Colonic mucosa (tissue), 4 donors: ENCODE measurements at places on chromosomes 1 and 21.

DNA sequence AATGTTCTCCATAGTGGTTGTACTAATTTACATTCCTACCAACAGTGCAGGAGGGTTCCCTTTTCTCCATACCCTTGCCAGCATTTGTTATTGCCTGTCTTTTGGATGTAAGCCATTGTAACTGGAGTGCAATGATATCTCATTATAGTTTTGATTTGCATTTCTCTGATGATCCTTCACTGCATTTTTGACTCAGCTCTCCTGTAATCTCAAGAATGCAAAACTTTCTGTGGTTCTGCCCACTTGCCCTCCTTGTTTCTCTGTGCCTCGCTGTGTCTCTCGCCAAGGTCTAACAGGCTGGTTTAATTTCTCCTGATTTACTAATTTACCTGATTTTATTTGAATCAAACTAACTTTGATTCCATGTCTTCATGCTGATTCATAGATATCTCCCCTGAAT, 407.9 kb downstream of the ZP4 start:
- no peaks in the 10 kb centered on the region for H3K36me3 ChIP-seq
- DNase-seq, result no peak
- H3K27ac ChIP-seq, result no peak overlapping the region
- H3K4me3 ChIP-seq, result no peak overlapping the region

GRCh38 chr1:154973344-154974101, 958 bp upstream of the CKS1B start:
- peak overlapping the region; percentile 96 for H3K27ac ChIP-seq
- H3K36me3 ChIP-seq, result no peaks in the 10 kb centered on the region
- peak; percentile 100 for DNase-seq
- H3K4me1 ChIP-seq, result peaks cover 21% of the 10 kb centered on the region
- H3K4me3 ChIP-seq, result peak overlapping the region; percentile 51
- no peaks in the 10 kb centered on the region for H3K27me3 ChIP-seq

DNA sequence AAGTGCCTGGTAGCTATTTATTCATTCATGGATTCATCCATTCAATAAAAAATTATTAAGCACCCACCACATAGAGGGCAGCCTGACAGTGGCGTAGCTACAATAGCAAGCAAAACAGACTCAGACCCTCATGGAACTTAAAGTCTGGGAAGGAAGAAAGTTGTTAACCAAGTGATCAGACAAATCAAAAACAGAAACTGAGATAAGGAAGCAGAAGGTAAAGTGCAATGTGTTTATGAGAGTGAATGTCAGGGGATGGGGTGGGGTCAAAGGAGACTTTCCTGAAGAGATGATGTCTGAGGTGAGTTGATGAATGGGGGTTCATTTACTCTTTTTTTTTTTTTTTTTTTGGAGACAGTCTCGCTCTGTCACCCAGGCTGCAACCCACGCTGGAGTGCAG, 2.8 kb upstream of the WASF2 start:
- H3K4me3 ChIP-seq, result no peak overlapping the region
- DNase-seq, result no peak
- H3K27me3 ChIP-seq, result no peaks in the 10 kb centered on the region
- peak overlapping the region; percentile 99 for H3K27ac ChIP-seq

- no peaks in the 10 kb centered on the region for H3K4me1 ChIP-seq
- DNase-seq, result no peak
- H3K27me3 ChIP-seq, result no peaks in the 10 kb centered on the region
- H3K36me3 ChIP-seq, result no peaks in the 10 kb centered on the region
- no peak overlapping the region for H3K27ac ChIP-seq
- no peak overlapping the region for H3K4me3 ChIP-seq
These were observed 92.0 kb downstream of the DIRAS3 start for GRCh38 chr1:67958472-67958871.

- no peak overlapping the region for H3K27ac ChIP-seq
- H3K27me3 ChIP-seq, result no peaks in the 10 kb centered on the region
- H3K36me3 ChIP-seq, result no peaks in the 10 kb centered on the region
- no peak overlapping the region for H3K4me3 ChIP-seq
These were observed 51.9 kb downstream of the PHC2 start for GRCh38 chr1:33378976-33379375.

GRCh38 chr1:21764615-21765423, 18.1 kb downstream of the USP48 start:
- no peak overlapping the region for H3K27ac ChIP-seq
- H3K4me3 ChIP-seq, result no peak overlapping the region
- no peak for DNase-seq
- H3K4me1 ChIP-seq, result no peaks in the 10 kb centered on the region

DNA sequence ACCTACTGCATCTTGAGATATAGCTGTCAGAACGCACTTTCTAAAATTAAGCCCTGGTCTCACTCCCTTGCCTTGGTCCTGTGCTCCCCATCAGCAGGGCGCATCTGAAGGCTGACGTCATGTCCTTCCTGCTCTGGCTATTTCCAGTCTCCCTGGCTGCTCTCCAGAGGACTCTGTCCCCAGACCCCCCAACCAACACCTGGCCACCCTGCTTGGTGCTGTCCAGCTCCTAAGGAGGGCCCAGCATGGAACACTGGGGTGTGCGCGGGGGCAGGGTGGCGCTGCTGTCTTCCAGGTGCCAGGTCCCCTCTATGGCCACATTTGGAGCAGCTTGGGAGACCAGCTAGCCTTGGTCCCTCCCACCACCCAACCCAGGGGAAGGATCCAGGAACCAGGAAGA, 8.3 kb downstream of the TNNT2 start:
- H3K27ac ChIP-seq, result no peak overlapping the region
- no peak overlapping the region for H3K4me3 ChIP-seq
- no peaks in the 10 kb centered on the region for H3K27me3 ChIP-seq
- H3K36me3 ChIP-seq, result no peaks in the 10 kb centered on the region
- no peaks in the 10 kb centered on the region for H3K4me1 ChIP-seq
- DNase-seq, result no peak

DNA sequence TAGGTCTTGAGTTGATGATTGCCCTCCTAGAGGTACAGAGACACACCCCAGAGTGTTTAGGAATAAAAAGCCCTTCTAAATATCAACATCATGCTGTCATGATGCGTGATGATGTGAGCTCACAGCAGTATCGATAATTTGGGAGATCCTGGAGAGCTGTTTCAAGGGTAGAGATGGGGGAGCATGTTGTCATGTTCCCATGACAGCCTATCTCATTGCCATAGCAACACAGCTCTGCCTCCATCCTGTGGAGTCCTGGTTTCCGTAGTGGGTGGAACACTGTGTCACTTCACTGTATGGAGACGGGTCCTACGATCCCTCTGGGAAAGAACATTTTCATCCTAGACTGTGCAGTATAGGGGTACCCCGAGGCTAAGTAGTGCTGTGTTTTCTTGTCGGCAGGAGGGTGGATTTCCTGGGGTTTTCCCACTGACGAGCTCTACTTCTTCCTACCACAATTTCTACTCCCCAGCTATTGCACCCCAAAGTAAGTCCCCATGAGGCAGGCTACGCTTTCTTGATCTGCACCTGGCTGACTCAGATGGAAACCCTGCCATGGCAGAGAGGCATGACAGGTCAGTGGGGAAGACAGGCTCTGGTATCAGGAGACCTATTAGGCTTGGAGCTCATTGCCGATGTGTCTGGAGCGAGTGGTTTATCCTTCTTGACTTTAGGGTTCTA, 7.2 kb downstream of the KISS1 start:
- H3K27ac ChIP-seq, result no peak overlapping the region
- H3K4me3 ChIP-seq, result no peak overlapping the region
- DNase-seq, result no peak
- H3K27me3 ChIP-seq, result no peaks in the 10 kb centered on the region

DNA sequence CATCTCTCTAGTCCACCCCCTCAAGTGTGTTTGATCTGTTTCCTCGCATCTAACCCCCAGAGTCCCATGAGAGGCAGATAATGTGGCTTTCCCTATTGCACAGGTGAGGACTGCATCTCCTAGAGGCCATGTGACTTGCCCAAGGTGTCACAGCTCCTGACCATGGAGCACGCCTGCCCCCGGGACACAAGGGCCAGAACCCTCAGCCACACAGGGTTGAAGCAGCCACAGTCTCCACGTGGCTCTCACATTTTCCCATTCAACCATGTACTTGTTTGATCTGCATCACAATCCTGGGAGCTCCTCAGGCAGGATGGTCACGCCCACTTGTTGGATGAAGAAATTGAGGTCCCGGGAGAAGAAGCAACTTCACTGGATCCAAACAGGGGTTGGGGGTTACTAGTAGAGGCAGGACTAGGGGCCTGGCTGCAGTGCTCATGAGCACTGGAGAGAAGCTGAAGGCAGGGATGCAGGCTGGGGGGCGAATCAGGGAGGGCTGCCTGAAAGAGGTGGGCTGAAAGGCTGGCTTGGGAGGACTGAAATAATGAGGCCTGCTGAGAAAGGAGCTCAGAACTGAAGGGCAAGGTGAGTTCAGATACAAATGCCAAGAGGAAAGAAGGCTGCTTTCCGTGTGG, 207.9 kb downstream of the PTPRU start:
- DNase-seq, result no peak
- no peaks in the 10 kb centered on the region for H3K27me3 ChIP-seq
- H3K4me3 ChIP-seq, result no peak overlapping the region
- H3K36me3 ChIP-seq, result no peaks in the 10 kb centered on the region

DNA sequence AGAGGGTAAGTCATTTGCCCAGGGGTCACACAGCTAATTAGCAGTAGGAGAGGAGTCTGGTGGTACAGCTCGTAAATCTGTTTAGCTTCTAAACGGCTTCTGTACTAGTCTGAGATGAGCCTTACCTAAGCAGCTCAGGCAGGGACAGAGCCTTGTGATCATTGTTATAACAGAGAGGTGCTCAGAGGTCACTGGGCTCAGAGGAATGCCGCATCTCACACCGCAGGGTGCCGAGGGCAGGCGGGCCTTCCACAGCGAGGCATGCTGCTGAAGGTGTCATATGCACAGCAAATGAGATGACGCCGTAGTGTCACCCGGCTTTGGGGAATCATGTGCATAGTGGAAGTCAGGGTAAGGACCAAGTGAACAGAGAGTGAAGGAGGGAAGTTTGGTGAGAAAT, 305.2 kb upstream of the FMN2 start:
- no peaks in the 10 kb centered on the region for H3K27me3 ChIP-seq
- no peak for DNase-seq
- H3K4me1 ChIP-seq, result no peaks in the 10 kb centered on the region
- no peaks in the 10 kb centered on the region for H3K36me3 ChIP-seq
- no peak overlapping the region for H3K4me3 ChIP-seq

DNA sequence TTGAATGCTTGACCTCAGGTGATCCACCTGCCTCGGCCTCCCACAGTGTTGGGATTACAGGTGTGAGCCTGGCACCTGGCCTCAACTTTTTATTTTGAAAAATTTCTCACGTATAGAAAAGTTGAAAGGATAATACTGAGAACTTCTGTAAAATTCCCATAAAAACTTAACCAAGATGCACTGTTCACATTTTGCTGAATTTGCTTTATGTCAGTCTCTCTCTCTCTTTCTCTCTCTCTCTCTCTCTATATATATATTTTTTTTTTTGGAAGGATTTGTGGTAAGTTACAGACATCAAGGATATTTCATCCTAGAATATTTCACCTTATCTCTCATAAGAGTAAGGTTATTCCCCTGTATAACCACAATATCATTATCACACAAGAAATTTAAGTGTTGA, 5.9 kb downstream of the PEX14 start:
- peaks cover 5% of the 10 kb centered on the region for H3K4me1 ChIP-seq
- DNase-seq, result no peak
- no peaks in the 10 kb centered on the region for H3K27me3 ChIP-seq
- no peaks in the 10 kb centered on the region for H3K36me3 ChIP-seq
- H3K4me3 ChIP-seq, result no peak overlapping the region
- H3K27ac ChIP-seq, result no peak overlapping the region

GRCh38 chr1:200780545-200781369, 42.1 kb downstream of the CAMSAP2 start:
- no peak overlapping the region for H3K4me3 ChIP-seq
- no peaks in the 10 kb centered on the region for H3K36me3 ChIP-seq
- no peak overlapping the region for H3K27ac ChIP-seq

DNA sequence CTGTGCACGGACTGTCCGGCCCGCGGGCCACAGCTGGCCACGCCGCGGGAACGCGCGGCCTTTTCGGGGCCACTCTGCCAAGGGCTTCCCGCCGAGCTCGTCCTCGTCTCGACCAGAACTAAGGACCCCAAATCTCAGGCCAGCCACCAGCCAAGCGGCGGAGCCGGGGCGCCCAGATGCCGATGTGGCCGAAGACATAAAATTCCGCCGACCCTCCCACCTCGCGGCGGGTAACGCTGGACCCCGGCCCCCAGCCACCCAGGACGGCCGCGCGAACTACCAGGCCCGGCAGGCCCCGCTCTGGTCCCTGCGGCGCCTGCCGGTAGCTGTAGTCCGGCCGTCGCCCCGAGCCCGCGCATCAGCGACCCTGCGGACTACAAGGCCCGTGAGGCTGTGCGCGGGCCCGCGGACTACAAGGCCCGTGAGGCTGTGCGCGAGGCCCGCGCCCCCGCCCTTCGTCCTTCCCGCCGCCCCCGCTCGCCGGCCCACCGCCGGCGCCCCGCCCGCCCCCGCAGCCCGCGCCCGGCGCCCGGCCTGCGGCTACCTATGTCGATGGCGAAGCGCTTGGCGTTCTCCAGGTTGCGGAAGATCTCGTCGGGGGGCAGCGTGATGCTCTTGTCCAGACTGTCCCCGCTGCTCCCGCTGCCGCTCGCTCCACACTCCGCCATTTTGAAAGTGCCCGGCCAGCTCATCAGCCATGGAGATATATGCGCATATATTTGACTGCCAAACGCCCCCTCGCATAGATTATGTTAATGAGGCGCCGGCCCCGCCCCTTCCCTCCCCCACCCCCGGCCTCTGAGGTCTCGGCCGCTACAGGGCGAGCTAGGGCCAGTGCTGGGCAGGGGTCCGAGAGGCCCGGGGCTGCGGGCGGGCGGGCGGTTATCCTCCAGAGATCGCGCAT, at the start of gene PANK4:
Gene PANK4, minus strand, starts transcription at position 677 of the 904 bp plus-strand sequence. Its CDS starts 9 bp downstream, at position 668.
- peaks cover 11% of the 10 kb centered on the region for H3K4me1 ChIP-seq
- H3K36me3 ChIP-seq, result peaks cover 1% of the 10 kb centered on the region
- DNase-seq, result peak; percentile 93
- peak within 1 kb of the TSS; percentile 44 for H3K27ac ChIP-seq
- H3K27me3 ChIP-seq, result peaks cover 15% of the 10 kb centered on the region

- no peak for DNase-seq
- no peaks in the 10 kb centered on the region for H3K27me3 ChIP-seq
- H3K4me1 ChIP-seq, result no peaks in the 10 kb centered on the region
- no peak overlapping the region for H3K27ac ChIP-seq
These were observed 83.2 kb downstream of the EPS15 start for GRCh38 chr1:51435878-51436277.

- H3K4me3 ChIP-seq, result no peak overlapping the region
- H3K4me1 ChIP-seq, result no peaks in the 10 kb centered on the region
- H3K27ac ChIP-seq, result no peak overlapping the region
- H3K27me3 ChIP-seq, result no peaks in the 10 kb centered on the region
These were observed 116.8 kb downstream of the NME7 start for GRCh38 chr1:169250795-169251194.

DNA sequence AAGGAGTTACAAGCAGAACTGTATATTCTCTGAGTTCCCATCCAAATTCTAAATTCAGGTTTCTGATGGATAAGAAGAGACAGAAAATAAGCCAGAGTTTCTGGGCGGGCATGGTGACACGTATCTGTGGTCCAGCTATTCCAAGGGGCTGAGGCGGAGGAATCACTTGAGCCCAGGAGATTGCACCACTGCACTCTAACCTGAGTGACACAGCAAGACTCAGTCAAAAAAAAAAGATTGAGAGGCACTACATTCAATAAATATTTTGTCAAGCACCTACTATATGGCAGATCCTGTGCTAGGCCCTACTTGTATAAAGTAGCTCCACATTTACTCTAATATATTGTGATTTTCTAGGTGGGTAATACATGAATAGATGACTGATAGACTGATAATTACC, 6.4 kb upstream of the FRRS1 start:
- H3K4me1 ChIP-seq, result no peaks in the 10 kb centered on the region
- no peak for DNase-seq
- H3K36me3 ChIP-seq, result no peaks in the 10 kb centered on the region
- no peak overlapping the region for H3K4me3 ChIP-seq
- H3K27me3 ChIP-seq, result no peaks in the 10 kb centered on the region
